ENCODE measurements at places on chromosomes 16 and 17. TPM values are rescaled to one million over a fixed set of nuclear protein-coding genes. Genes with fewer than 3 reads are reported as not detected.

GRCh38 chr16:57382535-57383275, 10.4 kb downstream of the CX3CL1 start:
- DNase-seq: peak; percentile 56

Gene NDUFAF8
- 35.2 TPM for total RNA-seq

Gene MEIOB
- not detected for total RNA-seq

Gene MTSS2
- total RNA-seq: 28.8 TPM

- DNase-seq: no peak
These were observed 82.9 kb upstream of the GPRC5B start for GRCh38 chr16:19967561-19967960.

DNA sequence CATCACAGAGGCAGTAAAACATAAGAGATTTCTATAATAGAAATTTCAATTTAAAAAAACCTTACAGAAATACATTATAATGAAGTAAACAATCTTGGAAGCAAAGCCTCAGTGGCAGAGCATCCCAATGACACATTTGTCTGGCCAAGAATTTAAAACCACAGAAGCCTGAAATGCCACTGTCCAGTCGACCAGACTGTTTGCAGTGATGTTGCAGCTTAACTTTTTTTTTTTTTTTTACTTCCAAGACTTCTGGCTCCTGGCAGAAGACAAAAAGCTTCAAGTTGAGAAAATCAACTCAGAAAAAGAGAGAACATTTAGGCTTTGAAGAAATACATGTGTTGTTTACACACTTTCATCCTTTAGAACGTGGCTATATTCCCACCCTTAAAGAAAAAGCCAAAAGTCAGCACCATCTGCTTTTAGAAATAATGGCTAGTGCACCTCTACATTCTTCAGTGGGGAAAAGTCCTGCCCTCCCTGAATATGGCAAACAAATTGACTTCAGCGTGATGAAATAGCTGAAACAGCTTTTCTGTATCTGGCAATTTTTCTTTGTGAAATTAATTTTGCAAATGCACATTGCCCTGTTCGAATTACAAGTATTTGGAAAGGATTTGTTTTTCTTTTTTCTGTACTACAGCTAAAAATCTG, 205.5 kb upstream of the MON1B start:
- no peak for DNase-seq

GRCh38 chr17:31513731-31514427, 122.4 kb downstream of the RAB11FIP4 start:
- no peak for DNase-seq

GRCh38 chr17:58614859-58615459, 76.9 kb downstream of the TEX14 start:
- no peak for DNase-seq

Data from breast epithelium (tissue), 4 donors.